Thyroid gland (tissue), 4 donors: ENCODE measurements at places on chromosomes 1 and 21. TPM values are rescaled to one million over a fixed set of nuclear protein-coding genes. Genes with fewer than 3 reads are reported as not detected.
A peak's percentile ranks its signal among the peaks of the same experiment; 100 is the strongest.

Gene FLG2
- not detected for total RNA-seq

GRCh38 chr1:84721152-84721551 lies 30.9 kb upstream of the SSX2IP start:
- H3K27ac ChIP-seq, result no peak overlapping the region
- H3K4me1 ChIP-seq, result peaks cover 4% of the 10 kb centered on the region
- no peak overlapping the region for H3K4me3 ChIP-seq
- no peaks in the 10 kb centered on the region for H3K36me3 ChIP-seq
- DNase-seq, result no peak

- H3K36me3 ChIP-seq, result no peaks in the 10 kb centered on the region
- H3K27ac ChIP-seq, result peak overlapping the region; percentile 74
- H3K4me3 ChIP-seq, result no peak overlapping the region
- no peak for DNase-seq
- H3K4me1 ChIP-seq, result peaks cover 51% of the 10 kb centered on the region
- no peaks in the 10 kb centered on the region for H3K27me3 ChIP-seq
These were observed 56.8 kb upstream of the ERRFI1 start for GRCh38 chr1:8082945-8083344.

- no peak for DNase-seq
- H3K27ac ChIP-seq, result no peak overlapping the region
- H3K36me3 ChIP-seq, result no peaks in the 10 kb centered on the region
- no peak overlapping the region for H3K4me3 ChIP-seq
- no peaks in the 10 kb centered on the region for H3K4me1 ChIP-seq
These were observed 63.3 kb upstream of the LRRC8D start for GRCh38 chr1:89757532-89757931.

GRCh38 chr1:194071205-194071604 lies 884.8 kb upstream of the B3GALT2 start:
- H3K36me3 ChIP-seq, result no peaks in the 10 kb centered on the region
- H3K4me3 ChIP-seq, result no peak overlapping the region
- no peaks in the 10 kb centered on the region for H3K4me1 ChIP-seq
- no peaks in the 10 kb centered on the region for H3K27me3 ChIP-seq
- no peak for DNase-seq

- H3K36me3 ChIP-seq, result no peaks in the 10 kb centered on the region
- H3K4me3 ChIP-seq, result no peak overlapping the region
- DNase-seq, result no peak
- H3K27ac ChIP-seq, result no peak overlapping the region
- peaks cover 15% of the 10 kb centered on the region for H3K4me1 ChIP-seq
These were observed 35.4 kb upstream of the TXLNA start for GRCh38 chr1:32144033-32144432.

Gene SPRR3
- not detected for total RNA-seq

- H3K4me3 ChIP-seq, result no peak overlapping the region
- no peaks in the 10 kb centered on the region for H3K27me3 ChIP-seq
- H3K36me3 ChIP-seq, result peaks cover 20% of the 10 kb centered on the region
- peaks cover 9% of the 10 kb centered on the region for H3K4me1 ChIP-seq
These were observed 4.3 kb upstream of the STK40 start for GRCh38 chr1:36389999-36390398.

DNA sequence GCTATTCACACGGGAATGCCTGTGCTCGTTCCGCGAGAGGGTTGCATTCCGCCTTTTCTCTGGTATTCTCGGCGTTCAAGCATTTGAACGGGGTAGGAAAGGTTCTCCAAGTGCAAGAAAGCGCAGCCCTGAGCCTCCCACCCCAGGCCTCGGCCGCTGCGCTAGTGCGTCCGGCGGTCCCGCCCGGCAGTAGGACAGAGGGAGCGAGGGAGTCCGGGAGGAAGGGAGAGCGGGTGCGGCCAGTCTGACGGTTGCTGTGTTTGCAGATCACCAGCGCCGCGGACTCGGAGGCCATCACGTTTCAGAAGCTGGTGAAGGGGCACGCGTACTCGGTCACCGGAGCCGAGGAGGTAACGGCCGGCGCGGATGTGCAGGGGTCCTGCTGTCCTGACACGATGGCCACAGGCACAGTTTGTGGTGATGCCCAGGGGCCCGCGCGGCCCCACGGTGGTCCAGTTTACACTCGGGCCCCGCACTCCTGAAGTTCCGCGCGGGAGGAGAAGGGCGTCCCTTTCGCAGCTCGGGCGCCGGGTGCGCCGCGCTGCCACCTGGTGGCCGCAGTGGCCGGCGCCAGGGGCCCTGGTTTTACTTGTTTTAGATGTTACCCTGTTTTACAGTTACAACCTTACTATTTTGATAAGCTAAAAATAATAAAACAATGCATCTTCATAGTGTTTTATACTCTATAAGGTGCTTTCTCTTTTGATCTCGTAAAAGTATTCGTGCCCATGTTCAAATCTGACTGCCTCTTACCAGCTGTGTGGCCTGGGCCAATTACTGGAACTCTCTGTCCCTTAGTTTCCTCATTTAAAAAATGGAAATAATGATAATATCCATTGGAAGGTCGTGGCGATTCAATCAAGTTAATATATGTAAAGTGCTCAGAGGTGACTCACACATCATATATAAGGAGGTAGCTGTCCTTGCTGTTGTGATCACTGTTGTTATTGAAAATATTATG lies 36.7 kb downstream of the CAPN2 start:
- no peaks in the 10 kb centered on the region for H3K27me3 ChIP-seq
- peak; percentile 71 for DNase-seq
- H3K4me3 ChIP-seq, result peak overlapping the region; percentile 12
- peak overlapping the region; percentile 68 for H3K27ac ChIP-seq
- H3K4me1 ChIP-seq, result peaks cover 23% of the 10 kb centered on the region

Gene PDPN
- total RNA-seq, result 21.4 TPM

Gene PROX1
- 39.9 TPM for total RNA-seq

- peaks cover 5% of the 10 kb centered on the region for H3K4me1 ChIP-seq
- no peaks in the 10 kb centered on the region for H3K36me3 ChIP-seq
- no peaks in the 10 kb centered on the region for H3K27me3 ChIP-seq
- no peak for DNase-seq
- no peak overlapping the region for H3K4me3 ChIP-seq
- no peak overlapping the region for H3K27ac ChIP-seq
These were observed 108.0 kb upstream of the ADAR start for GRCh38 chr1:154716011-154716410.

Gene SHE
- 56.0 TPM for total RNA-seq

Gene GJA5
- total RNA-seq, result 5.7 TPM

Gene SPATA45
- not detected for total RNA-seq

- no peak overlapping the region for H3K27ac ChIP-seq
- DNase-seq, result peak; percentile 47
- no peak overlapping the region for H3K4me3 ChIP-seq
These were observed 8.6 kb downstream of the CRABP2 start for GRCh38 chr1:156696755-156697154.

- no peaks in the 10 kb centered on the region for H3K27me3 ChIP-seq
- H3K4me3 ChIP-seq, result no peak overlapping the region
- H3K36me3 ChIP-seq, result no peaks in the 10 kb centered on the region
- H3K27ac ChIP-seq, result no peak overlapping the region
- DNase-seq, result no peak
These were observed 99.6 kb downstream of the CENPF start for GRCh38 chr1:214702556-214702955.

DNA sequence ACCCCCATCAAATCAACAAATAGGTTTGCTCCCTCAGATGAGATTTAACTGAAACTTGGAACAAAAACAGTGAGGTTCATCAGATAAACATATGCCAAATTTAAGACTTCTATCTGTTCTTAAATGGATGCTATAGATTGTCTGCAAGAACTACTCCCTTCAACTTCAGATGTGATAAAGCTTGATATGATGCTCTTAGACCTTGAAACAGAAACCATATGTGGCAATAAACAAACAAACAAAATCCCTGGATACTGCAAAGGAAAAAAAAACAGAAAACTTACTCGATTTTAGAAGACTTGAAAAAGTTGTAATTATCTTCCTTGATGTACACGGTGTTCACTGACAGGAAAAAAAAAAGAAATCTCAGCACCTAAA lies 286.1 kb upstream of the USP25 start:
- H3K4me3 ChIP-seq, result no peak overlapping the region
- no peaks in the 10 kb centered on the region for H3K36me3 ChIP-seq
- H3K27ac ChIP-seq, result no peak overlapping the region
- no peak for DNase-seq

DNA sequence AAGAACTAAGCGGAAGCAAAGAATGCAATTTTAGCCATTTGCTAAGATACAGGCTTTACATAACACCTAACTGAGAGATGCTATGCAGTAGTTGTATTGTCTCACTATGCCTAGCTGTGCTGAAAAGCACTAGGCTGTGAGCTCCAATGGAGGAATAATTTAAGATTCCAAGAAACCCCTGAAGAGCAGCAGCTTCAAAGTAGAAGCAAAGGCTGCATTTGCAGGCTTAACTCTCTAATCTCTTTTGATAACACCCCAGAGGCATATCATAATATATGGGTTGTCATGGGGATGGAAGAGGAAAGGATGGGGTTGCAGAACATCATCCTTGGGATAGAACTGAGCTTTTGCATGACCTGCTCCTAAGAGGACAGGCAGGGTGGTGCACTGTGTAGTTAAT lies 102.0 kb downstream of the ERG start:
- no peaks in the 10 kb centered on the region for H3K36me3 ChIP-seq
- no peaks in the 10 kb centered on the region for H3K27me3 ChIP-seq
- H3K4me1 ChIP-seq, result no peaks in the 10 kb centered on the region

- H3K36me3 ChIP-seq, result no peaks in the 10 kb centered on the region
- no peaks in the 10 kb centered on the region for H3K27me3 ChIP-seq
- DNase-seq, result no peak
- no peaks in the 10 kb centered on the region for H3K4me1 ChIP-seq
- H3K27ac ChIP-seq, result no peak overlapping the region
These were observed 78.1 kb upstream of the ZNF644 start for GRCh38 chr1:91099746-91100621.
